ENCODE measurements at places on chromosomes 4 and X. TPM values are rescaled to one million over a fixed set of nuclear protein-coding genes. Genes with fewer than 3 reads are reported as not detected.

DNA sequence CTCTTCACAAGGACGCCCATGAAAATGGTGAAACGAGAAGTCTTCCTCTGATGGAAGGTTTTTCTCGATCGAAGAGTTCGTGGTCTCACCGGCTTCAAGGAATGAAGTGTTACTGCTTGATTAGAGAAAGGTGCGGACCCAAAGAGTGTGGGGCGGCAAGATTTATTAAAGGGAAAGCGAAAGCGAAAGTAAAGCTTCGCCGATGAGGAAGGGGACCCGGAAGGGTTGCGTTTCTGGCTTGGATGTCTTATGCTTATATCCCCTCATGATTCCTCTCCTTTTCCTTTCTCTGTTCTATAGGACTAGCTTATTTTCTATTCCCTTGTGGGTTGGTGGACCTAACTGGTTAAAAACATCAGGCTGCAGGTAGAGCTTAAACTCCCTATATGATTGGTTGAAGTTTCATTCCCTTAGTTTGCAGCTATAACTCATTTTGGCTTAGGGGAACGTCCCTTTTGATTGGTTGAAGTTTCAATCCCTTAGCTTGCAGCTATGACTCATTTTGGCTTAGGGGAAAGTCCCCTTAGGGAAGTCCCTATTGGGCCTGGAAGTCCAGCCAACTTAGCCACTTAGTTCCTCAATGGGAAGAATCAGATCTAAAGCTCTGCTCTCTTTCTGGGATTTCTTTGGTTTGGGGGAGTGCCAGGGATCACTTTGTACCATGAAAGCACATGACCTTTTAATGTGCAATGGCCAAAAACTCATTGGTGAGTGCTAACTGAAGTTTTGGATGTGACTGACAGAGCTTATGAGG lies 1025.0 kb upstream of the PCDH10 start:
- DNase-seq: no peak

GRCh38 chrX:45472968-45473367 lies 272.3 kb upstream of the DIPK2B start:
- no peak for DNase-seq

DNA sequence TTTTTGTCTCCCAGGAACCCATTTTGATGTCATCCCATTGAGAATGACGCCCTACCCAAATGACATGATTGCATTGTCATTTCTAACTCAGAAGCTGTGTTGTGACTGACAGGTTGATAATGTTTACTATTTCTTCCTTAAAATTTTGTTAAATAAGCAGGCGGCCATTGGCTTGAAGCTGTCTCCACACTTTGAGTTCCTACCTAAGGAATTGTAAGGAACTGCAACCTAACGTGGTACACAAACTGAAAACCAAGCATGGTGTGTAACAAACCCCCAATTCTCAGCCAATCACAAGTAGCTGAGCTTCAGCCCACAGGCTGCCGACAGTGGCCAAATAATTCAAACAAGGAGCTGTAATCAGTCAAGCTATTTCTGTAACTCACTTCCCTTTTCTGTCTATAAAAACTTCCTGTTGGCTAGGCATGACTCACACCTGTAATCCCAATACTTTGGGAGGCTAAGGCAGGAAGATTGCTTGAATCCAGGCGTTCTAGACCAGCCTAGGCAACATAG lies 2.9 kb upstream of the MND1 start:
- no peak for DNase-seq

- no peak for DNase-seq
Observed at GRCh38 chrX:85309717-85310116, 65.9 kb downstream of the ZNF711 start.

GRCh38 chr4:12041828-12042227 lies 613.1 kb upstream of the HS3ST1 start:
- no peak for DNase-seq

GRCh38 chr4:84496706-84497503 lies 2.2 kb downstream of the NKX6-1 start:
- DNase-seq: no peak

GRCh38 chr4:166146806-166147540 lies 273.9 kb downstream of the TLL1 start:
- DNase-seq: no peak

DNA sequence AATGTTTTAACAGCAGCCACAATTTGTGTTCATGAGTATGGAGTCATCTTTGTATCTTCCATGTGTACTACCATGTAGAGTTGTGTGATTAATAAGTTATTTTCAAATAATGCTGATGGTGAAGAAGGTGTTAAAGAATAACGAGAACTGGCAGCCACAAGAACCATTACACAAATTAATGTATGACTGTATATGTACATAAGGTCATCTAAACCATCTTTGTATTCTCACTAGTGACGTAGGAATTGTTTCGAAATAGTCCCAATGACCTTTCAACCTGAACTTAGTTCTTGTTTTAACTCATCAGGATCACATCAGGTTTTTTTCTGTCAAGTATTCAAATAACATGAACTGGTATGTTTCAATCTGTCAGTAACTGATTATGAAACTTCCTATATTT lies 48.3 kb upstream of the NOCT start:
- DNase-seq: no peak

DNA sequence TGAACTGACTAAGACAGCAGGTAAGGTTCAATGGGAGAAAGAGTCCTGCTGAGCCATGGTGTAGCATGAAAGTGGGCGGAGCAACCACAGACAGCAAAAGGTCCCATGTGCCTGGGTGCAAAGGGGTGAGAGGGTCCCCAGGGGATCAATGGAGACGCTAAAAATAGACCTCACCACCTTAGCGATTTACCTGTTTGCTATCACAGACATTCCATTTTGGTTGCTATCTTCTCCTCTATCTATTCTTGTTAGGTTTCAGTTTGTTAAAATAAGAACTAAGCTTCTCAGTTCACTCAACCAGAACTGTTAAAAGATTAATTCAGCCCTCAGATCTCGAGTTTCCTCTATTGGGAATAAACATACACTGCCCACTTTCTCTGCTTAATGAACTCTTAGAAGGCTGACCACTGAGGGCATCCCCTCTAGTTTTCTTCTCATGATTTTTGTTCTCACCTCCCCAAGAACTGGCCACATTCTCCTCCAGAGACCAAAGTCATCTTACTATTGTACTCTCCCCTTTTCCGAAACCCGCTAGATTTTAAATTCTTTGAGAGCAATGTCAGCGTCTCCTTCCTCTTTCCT lies 136.7 kb downstream of the PARM1 start:
- no peak for DNase-seq

- no peak for DNase-seq
Observed at GRCh38 chr4:24003926-24004325, 114.1 kb upstream of the PPARGC1A start.

GRCh38 chr4:136156947-136157346 lies 1375.3 kb downstream of the PCDH18 start:
- no peak for DNase-seq

DNA sequence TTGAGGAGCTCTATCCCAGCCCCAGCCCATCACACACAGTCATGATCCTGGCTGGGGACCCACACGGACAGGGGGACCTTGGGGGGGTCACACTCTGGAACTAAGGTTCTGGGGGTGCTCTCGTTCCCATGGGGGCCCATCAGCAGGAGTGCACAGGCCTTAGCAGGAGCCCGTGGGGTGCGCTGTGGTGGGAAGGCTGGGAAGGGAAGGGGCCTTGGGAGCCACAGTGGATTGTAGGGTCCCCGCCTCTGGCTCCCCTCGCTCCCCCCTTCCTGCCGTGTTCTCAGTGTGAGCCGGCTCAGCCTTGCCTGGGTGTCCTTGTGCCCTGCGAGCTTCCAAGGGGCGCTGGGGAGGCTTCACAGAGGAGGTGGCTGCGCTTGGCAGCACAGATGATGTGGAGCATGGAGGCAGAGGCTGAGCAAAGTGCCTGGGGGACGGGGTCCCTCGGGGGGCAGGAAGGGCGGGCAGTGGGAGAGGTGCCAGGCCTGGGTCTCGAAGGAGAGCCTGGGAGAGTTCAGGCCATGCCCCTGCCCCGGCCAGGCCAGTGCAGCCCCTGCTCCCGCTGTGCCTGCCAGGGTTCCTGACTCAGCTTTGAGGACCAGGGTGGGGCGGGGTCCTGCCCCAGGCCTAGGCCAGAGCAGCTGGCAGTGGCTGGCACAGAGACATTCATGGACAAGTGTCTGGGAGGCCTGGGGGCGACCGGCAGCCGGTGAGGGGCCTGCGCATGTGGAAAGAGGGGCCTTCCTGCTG lies 5.5 kb upstream of the HGFAC start:
- no peak for DNase-seq

BCOR gene
- 65.2 TPM for total RNA-seq

SPARCL1 gene
- not detected for total RNA-seq

KLHL8 gene
- 17.6 TPM for total RNA-seq

Data from activated T-helper 1 cell treated with anti-CD3 and anti-CD28 coated beads, Interleukin-12 subunit alpha, Interleukin-12 subunit beta, Interleukin-2, Interleukin-4 antibody, amounts not matched to agents 30 ng/mL and 10 ng/mL and 1 ng/mL, durations not matched to agents 14 hours and 24 hours and 36 hours (primary cell).